ENCODE measurements at places on chromosomes 16 and 17.

DNA sequence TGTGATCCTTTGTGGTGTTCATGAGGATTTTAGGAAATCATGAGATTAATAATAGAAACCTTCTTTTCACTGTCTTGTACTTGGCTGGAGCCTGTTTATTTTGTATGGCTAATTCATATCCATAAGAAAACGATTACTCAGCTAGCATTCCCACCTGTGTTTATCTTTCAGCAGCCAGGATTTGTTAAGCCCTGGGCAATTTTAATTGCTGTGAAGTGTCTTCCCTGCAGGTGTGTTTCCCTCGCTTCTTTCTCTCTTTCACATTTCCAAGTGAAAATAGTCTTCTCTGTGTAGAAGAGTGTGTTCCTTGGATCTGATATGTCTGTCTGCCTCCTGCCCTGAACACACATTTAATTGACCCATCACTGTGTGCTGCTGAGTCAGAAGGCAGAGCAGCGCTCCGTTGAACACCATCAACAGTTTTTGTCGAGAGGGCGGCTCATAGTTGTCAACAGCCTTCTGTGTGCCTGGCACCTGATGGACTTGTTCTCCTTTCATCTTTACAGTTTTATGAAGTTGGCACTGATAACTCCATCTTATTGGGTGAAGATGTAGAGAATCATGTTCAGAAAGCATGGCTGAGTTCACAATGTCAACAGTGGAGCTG, 83.2 kb downstream of the SPECC1 start:
- DNase-seq, result no peak

- DNase-seq, result no peak
Measured at GRCh38 chr16:74305978-74306784, 9.6 kb downstream of the PSMD7 start.

- DNase-seq, result no peak
Measured at GRCh38 chr17:74790161-74791058, 14.3 kb upstream of the NAT9 start.

DNA sequence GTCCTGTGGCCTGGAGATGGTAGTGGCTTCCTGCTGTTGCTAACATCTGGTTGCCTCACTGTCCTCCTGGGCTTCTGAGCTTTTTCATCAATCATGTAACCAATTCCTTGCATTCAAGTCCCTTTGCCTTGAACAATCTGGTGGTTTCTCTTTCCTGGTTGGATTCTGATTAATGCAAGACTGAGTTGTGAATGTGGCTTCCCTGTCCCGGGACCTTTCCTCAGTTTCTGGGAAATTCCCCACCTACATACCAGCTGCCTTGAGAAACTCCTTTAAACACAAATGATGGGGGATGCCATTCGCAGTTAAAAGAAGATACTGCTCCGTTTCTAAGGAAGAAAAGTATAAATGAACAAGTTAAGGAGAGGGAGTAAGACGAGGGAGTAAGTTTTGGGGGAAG, 39.9 kb upstream of the NLRP1 start:
- DNase-seq, result no peak

DNA sequence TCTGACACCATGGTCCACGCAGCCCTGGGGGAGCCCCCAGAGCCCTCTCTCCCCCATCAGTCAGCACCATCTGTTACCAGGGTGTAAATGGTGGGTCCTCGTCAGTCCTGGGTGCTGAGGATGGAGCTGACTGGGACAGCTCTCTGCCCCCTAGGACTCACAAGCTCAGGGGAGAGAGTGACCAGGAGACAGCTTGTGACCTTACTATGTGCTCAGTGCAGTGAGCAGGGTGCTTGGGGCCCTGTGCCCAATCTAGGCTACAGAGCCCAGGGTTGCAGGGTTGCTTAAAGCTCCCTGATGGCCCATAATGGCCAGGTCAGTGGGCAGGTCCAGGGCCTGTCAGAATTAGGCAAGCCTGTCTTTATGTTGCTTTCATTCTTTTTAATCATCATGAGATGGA, 11.3 kb downstream of the MMP2 start:
- peak; percentile 11 for DNase-seq

GRCh38 chr17:74453665-74454196, 12.7 kb upstream of the CD300A start:
- DNase-seq, result no peak

DNA sequence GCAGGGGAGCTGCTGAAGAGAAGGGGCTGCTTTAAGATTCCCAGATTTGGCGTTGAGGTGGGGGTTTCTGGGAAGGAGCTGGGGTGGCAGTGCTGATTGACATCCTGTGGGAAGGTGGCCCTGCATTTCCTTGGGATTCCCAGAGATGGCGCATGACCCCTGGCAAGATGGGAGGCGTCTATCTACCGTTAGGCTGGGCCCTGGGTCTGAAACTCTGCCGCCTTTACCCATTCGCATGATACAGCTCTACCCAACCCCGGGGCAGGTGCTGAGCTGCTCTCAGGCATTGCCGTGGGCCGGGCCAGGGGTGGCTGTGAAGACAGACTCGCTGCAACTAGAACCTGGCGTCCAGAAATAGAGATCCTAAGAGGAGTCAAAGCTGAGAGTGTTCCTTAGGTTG, 9.9 kb upstream of the MVD start:
- no peak for DNase-seq

GRCh38 chr17:4375039-4375748, 8.7 kb upstream of the UBE2G1 start:
- DNase-seq, result peak; percentile 78

DNA sequence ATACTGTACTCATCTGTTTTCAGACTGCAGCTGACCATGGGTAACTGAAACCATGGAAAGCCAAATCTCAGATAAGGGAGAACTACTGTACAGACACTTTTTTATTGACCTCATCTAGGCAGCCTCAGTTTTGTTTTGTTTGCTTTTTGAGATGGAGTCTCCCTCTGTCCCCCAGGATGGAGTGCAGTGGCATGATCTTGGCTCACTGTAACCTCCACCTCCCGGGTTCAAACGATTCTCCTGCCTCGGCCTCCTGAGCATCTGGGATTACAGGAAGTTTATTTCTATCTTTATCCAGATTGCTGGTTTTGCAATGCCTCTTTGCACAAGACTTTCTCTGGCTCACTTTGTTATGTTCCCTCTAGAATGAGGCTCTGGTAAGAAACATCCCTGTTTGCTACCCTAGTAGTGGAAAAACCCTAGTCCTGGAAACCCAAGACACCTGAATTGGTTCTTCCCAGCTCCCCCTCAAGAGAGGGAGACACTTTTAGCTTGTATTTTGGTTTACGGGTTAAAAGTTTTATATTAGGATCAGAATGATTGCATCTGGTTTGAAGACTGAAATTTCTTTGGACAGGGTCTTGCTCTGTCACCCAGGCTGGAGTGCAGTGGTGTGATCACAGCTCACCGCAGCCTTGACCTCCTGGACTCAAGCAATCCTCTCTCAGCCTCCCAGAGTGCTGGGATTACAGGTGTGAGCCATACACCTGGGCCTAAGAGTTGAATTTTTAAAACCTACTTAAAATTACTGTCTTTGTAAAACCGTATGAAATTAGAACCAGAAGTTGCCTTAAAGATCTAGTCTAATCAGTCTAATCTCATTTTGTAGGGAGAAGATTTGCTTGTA, 38.9 kb downstream of the ZNF207 start:
- DNase-seq, result no peak

DNA sequence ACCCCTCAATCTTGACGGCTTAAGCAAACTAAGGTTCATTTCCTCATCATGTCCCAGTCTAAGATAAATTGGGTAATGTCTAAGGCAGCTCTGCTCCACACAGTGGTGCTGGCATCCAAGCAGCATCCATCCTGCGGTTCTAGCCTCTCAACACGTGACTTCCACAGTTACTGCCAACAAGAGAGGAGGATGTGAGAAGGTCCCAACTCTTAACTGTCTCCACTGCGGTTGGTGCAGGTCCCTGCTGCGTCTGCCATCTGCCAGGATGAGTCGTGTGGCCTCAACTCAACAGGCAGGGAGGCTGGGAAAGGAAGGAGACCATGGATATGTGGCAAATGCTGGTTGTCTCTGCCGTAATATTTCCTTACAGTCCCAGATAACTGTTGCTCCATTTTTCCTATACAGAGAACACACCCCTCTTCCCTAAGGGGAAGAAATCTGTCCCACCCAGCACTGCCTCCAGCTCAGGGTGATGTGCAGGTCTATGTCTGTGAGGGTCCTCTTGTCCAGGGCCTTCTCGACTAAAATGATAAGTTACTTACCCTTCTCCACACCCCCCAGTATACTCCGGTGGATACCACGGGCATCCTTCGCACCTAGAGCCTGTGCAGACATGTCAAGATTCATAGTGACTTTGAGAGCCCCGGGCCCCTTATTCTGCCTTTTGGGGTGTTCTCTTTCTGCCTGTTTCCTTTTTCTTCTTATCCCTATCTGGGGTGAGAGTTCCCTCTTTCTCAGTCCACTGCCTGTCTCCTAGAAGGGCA, 64.7 kb downstream of the KCNJ18 start:
- no peak for DNase-seq

DNA sequence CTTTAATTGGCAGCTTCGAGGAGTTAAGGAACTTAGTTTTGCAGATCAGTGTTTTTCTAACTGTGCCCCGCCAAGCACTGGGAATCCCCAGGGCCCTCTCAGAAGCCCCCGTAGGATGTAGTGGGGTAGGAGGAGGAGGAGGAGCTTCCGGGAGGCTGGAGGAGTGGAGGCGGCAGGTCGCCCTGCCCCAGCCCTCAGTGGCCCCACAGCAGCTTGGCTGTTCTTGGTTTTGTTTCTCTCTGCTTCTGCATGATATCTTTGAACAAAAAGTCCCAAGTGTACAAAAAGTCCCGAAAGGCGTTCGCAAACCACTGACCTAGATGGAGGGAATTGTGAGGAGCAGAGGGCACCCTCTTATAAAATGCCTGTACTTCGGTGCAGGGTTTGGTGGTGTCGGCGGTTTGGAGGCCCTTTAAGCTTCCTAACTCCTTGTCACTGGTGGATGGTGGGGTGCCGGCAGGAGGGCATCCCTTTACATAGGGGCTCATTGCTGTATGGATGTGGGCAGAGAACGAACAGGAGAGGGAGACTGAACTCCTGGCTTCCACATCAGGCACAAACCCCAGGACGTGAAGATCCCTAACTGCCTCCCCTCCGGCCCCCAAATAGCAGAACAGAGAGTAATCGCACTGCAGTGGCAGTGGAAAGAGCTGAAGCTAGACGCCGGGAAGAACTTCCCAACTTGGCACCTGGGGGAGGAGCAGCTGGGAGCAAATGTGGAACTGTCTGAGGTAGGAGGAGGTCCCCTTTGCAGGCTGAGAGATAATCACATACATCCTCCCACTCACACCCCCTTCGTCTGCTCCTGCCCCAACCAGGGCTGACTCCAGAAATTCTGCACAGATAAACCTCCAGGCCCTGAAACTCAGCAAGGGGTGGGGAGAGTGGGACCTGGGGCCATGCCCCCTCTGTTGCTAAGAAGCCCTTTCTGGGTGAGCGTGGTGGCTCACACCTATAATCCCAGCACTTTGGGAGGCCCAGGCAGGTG, 20.1 kb downstream of the EPOP start:
- DNase-seq, result no peak

- no peak for DNase-seq
Measured at GRCh38 chr16:88526906-88527185, 43.4 kb upstream of the ZC3H18 start.
